ENCODE measurements at places on chromosomes 16 and 17. TPM values are rescaled to one million over a fixed set of nuclear protein-coding genes. Genes with fewer than 3 reads are reported as not detected.

GRCh38 chr17:82370471-82371332 lies 863 bp upstream of the UTS2R start:
- DNase-seq, result no peak

The LUC7L3 gene
- 38.5 TPM for total RNA-seq

GRCh38 chr17:71825687-71826086 lies 295.1 kb upstream of the SOX9 start:
- DNase-seq, result no peak

The SPECC1 gene
- total RNA-seq, result 0.81 TPM

The LRRC37B gene
- total RNA-seq, result 10.6 TPM

- no peak for DNase-seq
Observed at GRCh38 chr17:50508573-50509460, 578 bp downstream of the MYCBPAP start.

The TENT4B gene
- 8.6 TPM for total RNA-seq

The C17orf58 gene
- total RNA-seq, result 9.0 TPM

- DNase-seq, result no peak
Observed at GRCh38 chr17:74055508-74056160, 147.8 kb upstream of the RPL38 start.

DNA sequence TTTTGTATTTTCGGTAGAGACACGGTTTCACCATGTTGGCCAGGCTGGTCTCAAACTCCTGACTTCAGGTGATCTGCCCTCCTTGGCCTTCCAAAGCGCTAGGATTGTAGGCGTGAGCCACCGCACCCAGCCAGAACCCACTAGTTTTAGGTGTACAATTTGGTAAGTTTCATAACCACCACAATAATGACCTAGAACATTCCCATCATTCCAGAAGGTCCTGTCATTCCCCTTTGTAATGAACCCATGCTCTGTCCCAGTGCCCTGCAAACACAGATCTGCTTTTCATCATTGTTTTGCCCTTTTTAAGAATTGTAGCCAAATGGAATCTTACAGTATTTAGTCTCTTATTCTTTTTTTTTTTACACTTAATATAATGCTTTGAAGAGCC lies 35.6 kb upstream of the IRF8 start:
- no peak for DNase-seq

The GINS2 gene
- 3.7 TPM for total RNA-seq

DNA sequence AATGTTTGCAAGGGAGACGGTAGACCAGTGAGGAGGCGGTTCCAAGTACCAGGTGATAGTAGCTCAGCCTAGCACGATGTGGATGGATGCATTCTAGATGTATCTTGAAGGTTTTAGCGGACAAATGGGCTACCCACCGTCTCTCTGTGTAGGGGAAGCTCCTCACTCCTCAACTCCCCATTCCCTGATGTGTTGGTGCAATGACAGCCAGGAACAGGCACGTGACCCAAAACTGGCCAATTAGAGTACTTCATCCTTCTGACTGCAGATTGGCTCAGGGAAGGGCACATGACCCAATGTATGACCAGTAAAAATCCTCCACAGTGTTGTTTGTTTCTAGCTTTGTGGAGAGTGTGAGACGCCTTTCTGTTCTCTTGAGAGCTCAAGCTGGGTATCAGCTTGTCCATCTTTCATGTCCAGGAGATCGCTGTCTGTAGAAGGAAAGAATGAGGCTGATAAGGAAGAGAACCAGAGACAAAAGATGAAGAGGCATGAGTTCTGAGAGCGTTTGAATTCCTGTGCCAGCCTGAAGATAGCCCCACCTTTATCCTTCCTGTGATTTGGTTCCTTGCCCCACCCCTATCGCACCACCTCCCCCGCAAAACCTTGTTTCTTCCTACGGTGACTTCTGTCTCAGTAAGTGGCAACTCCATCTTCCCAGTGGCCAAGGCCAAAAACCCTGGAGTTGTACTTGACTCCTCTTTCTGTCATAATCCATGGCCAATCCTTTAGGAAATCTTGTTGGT lies 2.3 kb upstream of the BORCS6 start:
- peak; percentile 52 for DNase-seq

DNA sequence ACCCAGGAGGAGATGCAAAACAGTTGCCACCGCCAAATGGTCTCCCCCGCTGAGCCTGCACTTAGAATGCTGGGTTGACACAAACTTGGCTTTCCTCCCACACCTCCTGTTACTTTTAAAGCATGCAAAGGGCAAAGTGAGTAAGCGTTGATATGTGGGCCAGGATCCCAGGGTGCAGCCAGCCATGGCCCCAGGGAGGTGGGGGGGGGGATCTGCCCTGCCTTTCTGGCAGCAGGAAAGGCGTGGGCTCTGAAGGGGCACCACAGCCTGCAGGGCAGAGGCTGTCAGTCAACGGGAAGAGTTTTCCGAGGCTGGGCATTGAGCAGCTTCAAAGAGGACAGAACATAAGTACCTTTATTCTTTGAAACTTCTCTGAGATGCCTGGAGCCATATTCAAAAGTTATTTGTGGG lies 142.3 kb downstream of the ABCC12 start:
- DNase-seq, result no peak

The EPOP gene
- total RNA-seq, result 1.2 TPM
